ENCODE measurements at places on chromosomes 4 and X.

DNA sequence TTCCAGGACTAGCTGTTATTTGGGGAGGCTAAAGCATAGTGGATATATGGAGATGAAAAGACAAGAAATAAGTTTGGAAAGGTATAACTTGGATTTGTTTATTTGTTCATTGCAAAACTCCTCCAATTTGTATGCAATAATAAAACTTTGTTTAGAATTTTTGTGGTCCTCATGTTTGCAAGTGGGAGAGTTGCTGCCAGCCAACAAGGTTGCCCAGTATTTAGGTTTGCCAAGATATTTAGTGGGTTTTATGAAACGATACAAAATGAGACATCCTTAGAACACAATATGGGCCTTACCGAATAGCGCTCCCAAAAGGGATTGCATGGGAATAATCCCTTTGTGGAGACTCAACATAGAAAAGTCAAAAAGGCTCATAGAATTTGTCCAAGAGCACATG is 162.1 kb downstream of the INPP4B start:
- no peak for DNase-seq

DNA sequence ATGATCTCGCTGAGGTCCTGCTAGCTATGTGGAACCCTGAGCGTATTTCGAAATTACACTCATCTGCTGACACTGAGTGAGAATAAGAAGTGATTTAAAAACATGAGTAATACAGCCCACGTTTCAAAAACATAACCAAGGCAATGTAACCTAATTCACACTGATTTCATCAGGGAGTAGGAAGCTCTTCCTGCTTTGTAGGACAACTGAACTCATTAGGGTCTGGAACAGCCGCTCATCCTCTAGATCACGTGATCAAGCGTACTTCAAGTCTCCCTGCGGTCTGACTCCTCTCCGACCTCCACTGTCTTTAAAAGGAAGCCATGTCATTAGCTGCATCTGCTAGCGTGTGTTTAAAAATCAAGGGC is 138.0 kb downstream of the NSUN7 start:
- DNase-seq, result peak; percentile 18

- no peak for DNase-seq
Measured at GRCh38 chr4:171534391-171534790, 278.8 kb upstream of the GALNTL6 start.

GRCh38 chrX:19799319-19800182 is 87.8 kb downstream of the SH3KBP1 start:
- DNase-seq, result peak; percentile 47

GRCh38 chr4:169410839-169411770 is 140.3 kb upstream of the SH3RF1 start:
- DNase-seq, result no peak

DNA sequence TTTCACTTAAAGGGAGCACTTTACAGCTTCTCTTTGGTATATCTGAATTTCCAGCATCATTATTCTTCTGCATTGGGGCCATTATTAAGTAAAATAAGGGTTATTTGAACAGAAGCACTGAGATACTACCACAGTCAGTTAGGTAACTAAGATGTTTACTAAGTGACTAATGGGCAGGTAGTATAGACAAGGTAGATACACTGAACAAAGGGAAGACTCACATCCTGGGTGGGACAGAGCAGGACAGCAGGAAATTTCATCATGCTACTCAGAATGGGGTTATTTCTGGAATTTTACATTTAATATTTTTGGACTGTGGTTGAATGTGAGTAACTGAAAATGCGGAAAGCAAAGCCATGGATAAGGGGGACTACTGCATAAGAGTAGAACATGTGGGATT is 316.0 kb downstream of the CCSER1 start:
- no peak for DNase-seq

GRCh38 chrX:155819966-155820491 is 61.1 kb upstream of the VAMP7 start:
- DNase-seq, result peak; percentile 27

GRCh38 chr4:152352622-152353116 is 183.2 kb downstream of the FBXW7 start:
- peak; percentile 77 for DNase-seq

DNA sequence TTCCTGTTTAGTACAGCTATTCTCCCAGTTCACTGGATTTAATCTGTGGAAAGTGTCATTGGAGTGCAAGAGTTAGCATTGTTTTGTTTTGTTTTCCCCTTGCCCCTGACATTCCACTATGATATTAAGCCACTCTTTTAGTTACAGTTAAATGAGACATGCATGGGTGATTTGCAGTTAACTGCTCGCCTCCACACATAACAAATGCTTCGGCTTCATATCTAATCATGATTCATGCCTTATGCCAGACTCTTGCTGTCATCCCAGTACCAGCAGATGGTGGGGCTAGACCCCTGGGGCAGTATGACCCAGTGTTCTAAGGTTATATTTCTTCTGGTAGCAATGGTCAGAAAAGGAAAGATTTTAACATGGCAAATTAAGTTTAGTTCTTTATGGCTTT is 80.1 kb downstream of the RAP1GDS1 start:
- DNase-seq, result peak; percentile 37

- DNase-seq, result no peak
Measured at GRCh38 chrX:106278951-106279350, 110.8 kb downstream of the PWWP3B start.

DNA sequence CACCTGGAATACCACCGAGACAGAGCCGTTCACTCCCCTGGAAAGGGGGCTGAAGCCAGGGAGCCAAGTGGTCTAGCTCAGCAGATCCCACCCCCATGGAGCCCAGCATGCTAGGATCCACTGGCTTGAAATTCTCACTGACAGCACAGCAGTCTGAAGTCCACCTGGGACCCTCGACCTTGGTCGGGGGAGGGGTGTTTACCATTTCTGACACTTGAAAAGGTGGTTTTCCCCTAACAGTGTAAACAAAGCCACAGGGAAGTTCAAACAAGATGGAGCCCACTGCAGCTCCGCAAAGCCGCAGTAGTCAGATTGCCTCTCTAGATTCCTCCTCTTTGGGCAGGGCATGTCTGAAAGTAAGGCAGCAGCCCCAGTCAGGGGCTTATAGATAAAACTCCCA is 243.2 kb downstream of the RASL11B start:
- DNase-seq, result no peak

- DNase-seq, result no peak
Measured at GRCh38 chr4:63029380-63029779, 1379.9 kb downstream of the TECRL start.

GRCh38 chrX:98939456-98939855 is 1470.6 kb downstream of the PCDH19 start:
- DNase-seq, result no peak

DNA sequence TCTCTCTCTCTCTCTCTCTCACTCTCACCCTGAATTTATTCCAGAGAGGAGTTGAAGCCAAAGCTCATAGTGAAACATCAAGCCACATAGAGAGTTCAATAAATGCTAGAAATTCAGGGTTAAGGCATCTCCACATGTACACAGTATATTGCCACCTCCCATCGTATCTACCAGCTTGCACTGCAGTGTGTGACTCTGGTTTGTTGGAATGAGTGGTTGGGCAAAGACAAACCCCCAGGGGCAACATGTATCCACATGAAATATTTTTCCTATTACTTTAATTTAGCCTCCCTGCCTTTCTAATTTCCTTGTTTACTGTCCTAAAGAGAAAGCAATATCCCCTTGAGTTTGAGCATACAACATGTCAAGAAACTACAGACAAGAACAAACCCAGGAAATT is 247.3 kb downstream of the SPATA18 start:
- peak; percentile 2 for DNase-seq
